Peyer's patch (tissue), 4 donors: ENCODE measurements at places on chromosomes 2 and 18. TPM values are rescaled to one million over a fixed set of nuclear protein-coding genes. Genes with fewer than 3 reads are reported as not detected.
A peak's percentile ranks its signal among the peaks of the same experiment; 100 is the strongest.

Gene RAX
- not detected for total RNA-seq

Gene ABCG8
- 3.3 TPM for total RNA-seq

- no peaks in the 10 kb centered on the region for H3K27me3 ChIP-seq
- H3K36me3 ChIP-seq, result no peaks in the 10 kb centered on the region
- DNase-seq, result no peak
- no peaks in the 10 kb centered on the region for H3K4me1 ChIP-seq
Observed at GRCh38 chr2:60271131-60271530, 282.3 kb downstream of the BCL11A start.

DNA sequence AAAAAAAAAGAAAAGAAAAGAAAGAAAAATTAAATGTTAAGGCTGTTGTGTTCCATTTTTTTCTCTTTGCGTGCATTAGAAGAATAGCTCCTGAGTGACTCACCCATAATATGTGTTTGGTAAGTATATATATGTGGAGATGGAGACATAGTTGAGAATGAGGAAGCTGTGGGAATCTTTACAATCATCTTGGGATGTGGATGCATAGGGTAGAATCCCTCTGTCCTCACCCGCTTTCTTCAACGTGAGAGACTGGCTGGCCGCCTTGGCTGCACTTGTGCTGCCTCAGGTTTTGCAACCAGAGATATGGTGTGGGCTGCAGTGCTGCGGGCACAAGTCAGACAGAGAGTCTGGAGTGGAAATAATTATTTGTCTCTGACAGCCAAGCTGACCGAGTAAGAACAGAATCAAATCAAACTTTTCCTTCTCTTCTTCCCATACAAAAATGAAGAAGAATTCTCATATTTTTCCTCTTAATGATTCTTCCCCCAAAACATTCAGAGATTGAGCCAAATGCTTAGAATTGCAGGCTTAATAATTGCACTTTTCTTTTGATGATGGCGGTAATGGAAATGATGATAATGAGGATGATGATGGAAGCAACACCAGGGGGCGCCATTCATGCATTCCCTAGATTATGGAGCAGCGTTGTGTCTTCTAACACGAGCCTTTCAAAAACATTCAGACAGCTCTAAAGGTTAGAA is 48.5 kb downstream of the SERPINB7 start:
- H3K27me3 ChIP-seq, result no peaks in the 10 kb centered on the region
- no peak for DNase-seq
- H3K4me1 ChIP-seq, result no peaks in the 10 kb centered on the region
- H3K4me3 ChIP-seq, result no peak overlapping the region

DNA sequence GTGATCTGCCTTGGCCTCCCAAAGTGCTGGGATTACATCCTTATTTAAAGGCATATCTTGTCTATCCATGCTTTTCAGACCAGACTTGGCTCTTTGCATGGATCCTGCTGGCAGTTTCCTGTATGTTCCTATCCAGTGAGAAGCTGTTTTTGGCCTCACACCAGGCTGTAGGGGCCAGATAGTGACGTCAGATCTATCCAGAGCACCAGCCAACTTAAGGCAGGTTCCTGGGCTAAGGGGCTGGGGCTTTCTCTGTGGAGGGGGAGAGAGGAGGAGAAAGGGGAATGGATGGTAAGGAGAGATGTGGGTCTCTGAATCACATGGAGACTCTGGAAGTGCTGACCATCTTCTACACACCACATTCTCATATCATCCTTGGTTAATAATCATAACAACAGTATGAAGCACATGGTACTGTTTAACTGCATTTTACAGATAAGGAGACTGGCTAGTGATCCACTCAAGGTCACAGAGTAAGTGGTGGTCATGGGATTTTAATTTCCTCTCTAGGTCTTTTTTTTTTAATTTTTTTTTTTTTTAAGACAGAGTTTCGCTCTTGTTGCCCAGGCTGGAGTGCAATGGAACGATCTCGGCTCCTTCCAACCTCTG is 2.0 kb upstream of the FAM117B start:
- no peaks in the 10 kb centered on the region for H3K36me3 ChIP-seq
- H3K4me1 ChIP-seq, result peaks cover 4% of the 10 kb centered on the region
- no peak overlapping the region for H3K4me3 ChIP-seq

DNA sequence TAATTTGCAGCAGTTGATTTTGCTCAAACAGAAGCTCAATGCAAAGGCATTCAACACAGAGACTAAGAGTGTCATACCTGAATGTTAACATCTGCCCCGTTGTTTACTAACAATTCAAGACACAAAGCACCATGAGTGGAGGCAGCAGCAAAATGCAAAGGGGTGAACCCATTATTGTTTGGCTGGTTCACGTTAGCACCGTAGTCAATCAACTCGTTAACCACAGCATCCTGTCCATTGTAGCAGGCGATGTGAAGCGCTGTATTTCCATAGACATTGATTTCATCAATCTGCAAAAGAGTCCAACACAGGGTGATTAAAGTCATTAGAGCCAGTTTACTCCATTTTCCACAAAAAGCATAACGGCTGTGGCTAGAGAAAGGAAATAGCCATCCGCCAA is 189.3 kb downstream of the ANKRD44 start:
- no peak overlapping the region for H3K27ac ChIP-seq
- no peak overlapping the region for H3K4me3 ChIP-seq
- no peaks in the 10 kb centered on the region for H3K27me3 ChIP-seq
- DNase-seq, result no peak

- H3K36me3 ChIP-seq, result no peaks in the 10 kb centered on the region
- DNase-seq, result no peak
- no peak overlapping the region for H3K4me3 ChIP-seq
- H3K4me1 ChIP-seq, result no peaks in the 10 kb centered on the region
- no peaks in the 10 kb centered on the region for H3K27me3 ChIP-seq
Observed at GRCh38 chr2:49111456-49111855, 42.9 kb downstream of the FSHR start.

DNA sequence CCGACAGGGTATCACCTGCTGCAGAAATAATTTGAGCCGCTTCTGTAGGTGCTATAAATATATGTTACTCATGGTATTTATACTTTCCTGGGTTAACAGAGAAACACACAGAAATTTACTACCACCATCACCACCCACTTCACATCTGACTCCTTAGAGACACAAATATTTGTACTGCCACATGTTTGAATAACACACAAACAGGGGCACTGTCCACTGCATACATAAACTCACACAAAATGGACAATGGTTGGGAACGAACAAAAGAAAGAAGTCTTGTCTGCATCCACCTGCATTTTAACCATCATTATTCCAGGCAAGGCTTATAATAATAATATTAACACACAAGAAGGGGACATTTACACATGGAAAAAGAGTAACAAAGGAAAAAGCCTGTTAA is 24.0 kb downstream of the IMMT start:
- H3K36me3 ChIP-seq, result no peaks in the 10 kb centered on the region
- H3K4me3 ChIP-seq, result no peak overlapping the region
- H3K4me1 ChIP-seq, result no peaks in the 10 kb centered on the region
- H3K27me3 ChIP-seq, result no peaks in the 10 kb centered on the region
- DNase-seq, result no peak

DNA sequence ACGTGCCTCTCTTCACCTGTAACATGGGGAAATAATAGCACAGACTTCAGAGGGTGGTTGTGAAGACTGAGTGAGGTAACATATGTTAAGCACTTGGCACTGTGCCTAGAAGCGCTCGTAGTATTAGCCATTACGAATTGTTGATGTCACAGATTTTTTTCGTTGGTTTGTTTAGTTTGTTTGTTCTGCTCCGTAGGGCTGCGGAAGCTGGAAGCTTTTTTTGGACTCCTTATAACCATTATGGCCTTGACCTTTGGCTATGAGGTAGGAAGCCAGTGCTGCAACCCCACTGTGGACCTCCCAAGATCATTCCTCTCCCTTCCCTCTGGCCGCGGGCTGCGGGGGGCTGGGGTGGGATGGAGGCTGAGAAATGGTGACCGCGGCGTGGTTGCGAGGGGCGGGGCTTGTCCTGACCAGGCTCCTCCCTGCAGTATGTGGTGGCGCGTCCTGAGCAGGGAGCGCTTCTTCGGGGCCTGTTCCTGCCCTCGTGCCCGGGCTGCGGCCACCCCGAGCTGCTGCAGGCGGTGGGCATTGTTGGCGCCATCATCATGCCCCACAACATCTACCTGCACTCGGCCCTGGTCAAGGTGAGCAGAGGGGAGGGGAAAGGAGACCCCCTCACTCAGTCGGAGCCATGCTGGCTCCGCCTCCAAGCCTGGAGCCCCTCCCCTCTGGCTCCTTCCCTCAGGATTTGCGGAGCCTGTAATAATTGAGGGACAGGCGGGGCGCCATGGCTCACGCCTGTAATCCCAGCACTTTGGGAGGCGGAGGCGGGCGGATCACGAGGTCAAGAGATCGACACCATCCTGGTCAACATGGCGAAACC is 5.5 kb downstream of the SLC11A1 start:
- DNase-seq, result no peak
- peak overlapping the region; percentile 60 for H3K27ac ChIP-seq
- H3K4me1 ChIP-seq, result no peaks in the 10 kb centered on the region
- H3K4me3 ChIP-seq, result peak overlapping the region; percentile 42
- no peaks in the 10 kb centered on the region for H3K27me3 ChIP-seq

DNA sequence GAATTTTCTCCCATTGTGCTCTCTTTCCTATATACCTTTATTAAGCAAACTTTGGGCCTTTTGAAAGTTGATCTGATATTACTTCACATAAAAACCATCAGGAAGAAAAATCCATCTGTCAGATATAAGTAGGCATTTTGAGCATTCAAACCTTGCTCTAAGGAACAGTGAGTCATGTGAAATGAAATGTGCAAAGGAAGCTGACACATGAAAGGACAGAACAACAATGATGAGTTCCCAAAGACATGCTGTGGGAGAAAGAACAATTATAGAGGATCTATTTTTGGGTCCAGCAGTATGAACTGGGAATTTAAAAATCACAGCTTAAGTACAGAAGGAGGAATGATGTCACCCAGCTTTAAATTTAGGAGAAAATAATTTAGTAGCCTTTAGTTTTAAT is 18.1 kb downstream of the CALCRL start:
- no peaks in the 10 kb centered on the region for H3K4me1 ChIP-seq
- no peak overlapping the region for H3K27ac ChIP-seq
- no peaks in the 10 kb centered on the region for H3K27me3 ChIP-seq
- no peak for DNase-seq
- H3K4me3 ChIP-seq, result no peak overlapping the region

DNA sequence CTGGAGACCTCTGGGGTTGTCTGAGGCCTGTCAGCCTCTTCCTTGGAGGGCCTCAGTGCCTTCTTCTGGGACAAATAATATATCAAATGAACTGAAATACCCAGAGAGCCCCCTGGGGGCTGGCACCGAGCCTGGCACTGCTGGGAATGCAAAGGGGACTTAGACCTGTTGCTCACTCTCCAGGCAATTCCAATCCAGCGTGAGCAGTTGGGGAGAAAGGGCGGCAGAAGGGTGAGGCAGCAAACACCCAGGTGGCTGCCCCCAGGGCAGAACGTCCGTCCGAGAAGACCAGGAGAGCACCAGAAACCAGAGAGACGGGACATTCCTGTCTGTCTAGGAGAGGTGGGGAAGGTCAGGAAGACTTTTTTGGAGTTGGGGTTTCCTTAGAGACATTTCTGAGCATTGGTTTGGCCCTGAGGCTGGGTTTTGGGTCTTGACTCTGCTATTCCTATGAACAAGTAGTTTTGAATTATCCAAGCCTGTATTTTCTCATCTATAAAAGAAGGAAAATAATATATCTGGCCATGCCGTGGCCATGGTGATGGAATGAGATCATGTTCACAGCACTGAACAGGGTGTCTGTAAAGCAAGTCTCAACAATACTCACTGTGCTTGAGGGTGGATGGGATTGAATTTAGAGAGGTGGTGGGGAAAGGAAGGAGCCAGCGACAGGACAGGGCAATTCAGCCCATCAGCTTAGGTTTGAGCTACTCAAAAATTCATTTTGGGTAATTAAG is 44.3 kb upstream of the ZBTB7C start:
- H3K4me1 ChIP-seq, result no peaks in the 10 kb centered on the region
- H3K36me3 ChIP-seq, result no peaks in the 10 kb centered on the region
- H3K4me3 ChIP-seq, result no peak overlapping the region
- peak overlapping the region; percentile 27 for H3K27ac ChIP-seq

DNA sequence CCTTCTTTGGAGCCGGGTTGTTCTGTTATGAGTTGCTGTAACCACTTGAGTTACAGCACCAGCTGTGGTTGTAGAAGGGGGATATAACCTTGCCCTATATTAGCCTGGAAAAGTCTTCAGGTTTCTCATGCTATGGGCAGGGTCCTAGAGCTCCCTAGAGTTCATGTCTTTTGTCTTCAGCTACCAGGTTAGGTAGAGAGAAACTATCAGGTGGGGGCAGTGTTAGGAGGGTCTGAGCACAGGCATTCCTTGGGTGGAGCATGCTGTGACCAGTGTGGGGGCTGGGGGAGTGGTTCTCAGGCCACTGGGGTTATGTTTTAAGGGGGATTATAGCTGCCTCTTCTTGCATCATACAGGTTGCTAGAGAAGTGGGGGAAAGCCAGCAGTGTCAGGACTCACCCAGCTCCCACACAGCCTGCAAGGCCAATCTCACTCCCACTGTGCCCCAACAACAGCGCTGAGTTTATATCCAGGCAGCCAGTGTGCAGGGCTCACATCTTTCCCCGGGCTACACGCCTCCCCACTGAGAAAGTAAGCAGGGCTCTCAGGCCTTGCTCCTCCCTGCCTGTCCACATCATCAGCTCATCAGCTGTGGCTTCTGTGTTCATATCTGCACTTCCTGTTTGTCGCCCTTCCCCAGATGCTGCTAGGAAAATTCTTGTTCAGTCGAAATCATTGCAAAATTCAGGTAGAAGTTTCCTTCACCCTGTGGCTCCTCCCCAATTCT is 133.8 kb upstream of the NRXN1 start:
- H3K4me3 ChIP-seq, result no peak overlapping the region
- H3K27ac ChIP-seq, result no peak overlapping the region
- no peaks in the 10 kb centered on the region for H3K27me3 ChIP-seq
- no peaks in the 10 kb centered on the region for H3K4me1 ChIP-seq
- no peaks in the 10 kb centered on the region for H3K36me3 ChIP-seq

DNA sequence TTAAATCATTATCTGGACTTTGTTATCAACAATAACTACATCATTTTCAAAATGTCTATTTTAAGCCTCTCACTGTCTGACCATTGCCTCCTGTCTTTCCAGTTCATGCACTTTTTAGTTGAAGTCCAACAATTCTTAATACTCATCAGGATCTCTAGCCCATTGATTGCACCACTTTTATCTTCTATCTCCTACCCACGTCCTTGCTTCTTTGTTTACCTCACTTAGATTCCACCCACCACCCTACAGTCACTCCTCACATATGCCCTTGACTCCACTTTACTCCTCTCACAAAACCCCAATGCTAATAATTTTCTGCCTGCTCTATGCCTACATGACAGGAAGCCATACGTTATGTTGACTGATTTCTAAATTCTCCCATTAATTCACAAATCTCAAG is 21.9 kb downstream of the TACR1 start:
- no peaks in the 10 kb centered on the region for H3K36me3 ChIP-seq
- no peak overlapping the region for H3K4me3 ChIP-seq
- no peaks in the 10 kb centered on the region for H3K4me1 ChIP-seq
- no peak overlapping the region for H3K27ac ChIP-seq
- DNase-seq, result no peak

DNA sequence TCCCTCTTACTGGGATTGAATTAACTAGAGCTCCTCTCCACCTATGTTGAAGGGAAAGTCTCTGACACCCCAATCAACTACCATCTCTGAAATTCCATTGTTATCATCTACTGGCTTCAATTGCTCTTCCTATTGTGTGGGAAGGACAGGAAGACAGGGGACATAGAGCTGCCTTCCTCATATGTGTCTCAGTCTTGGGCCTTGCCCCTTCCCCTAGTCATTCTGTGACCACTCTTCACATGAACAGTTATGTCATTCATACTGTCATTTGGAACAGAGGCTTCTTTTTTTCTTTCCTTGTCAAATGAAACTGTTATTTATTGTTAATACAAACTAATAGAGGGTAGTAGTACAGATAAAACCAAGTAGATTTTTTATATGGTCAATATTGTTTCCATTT is 69.6 kb upstream of the EMILIN2 start:
- H3K36me3 ChIP-seq, result no peaks in the 10 kb centered on the region
- DNase-seq, result no peak
- no peak overlapping the region for H3K27ac ChIP-seq
- no peaks in the 10 kb centered on the region for H3K4me1 ChIP-seq
- no peaks in the 10 kb centered on the region for H3K27me3 ChIP-seq
